ENCODE measurements at places on chromosomes 4 and X. TPM values are rescaled to one million over a fixed set of nuclear protein-coding genes. Genes with fewer than 3 reads are reported as not detected.

The NDNF gene
- total RNA-seq = 0.29 TPM

The S100G gene
- total RNA-seq = not detected

The ART3 gene
- not detected for total RNA-seq

The FOXR2 gene
- not detected for total RNA-seq

The ERAS gene
- not detected for total RNA-seq

The FAM193A gene
- 35.0 TPM for total RNA-seq

The HTN3 gene
- not detected for total RNA-seq

The RAP2C gene
- 36.1 TPM for total RNA-seq

The NUP62CL gene
- total RNA-seq = 1.3 TPM

The PCYT1B gene
- 0.20 TPM for total RNA-seq

The SERPINA7 gene
- not detected for total RNA-seq

The MEPE gene
- not detected for total RNA-seq

The PHKA1 gene
- total RNA-seq = 1.8 TPM

The TGIF2LX gene
- not detected for total RNA-seq

The NHSL2 gene
- 1.2 TPM for total RNA-seq

The CDKL5 gene
- 0.68 TPM for total RNA-seq

The MGARP gene
- total RNA-seq = not detected

The ELK1 gene
- 63.3 TPM for total RNA-seq

The FAM156A gene
- 22.2 TPM for total RNA-seq

The SCLT1 gene
- 34.5 TPM for total RNA-seq

The MAGEA1 gene
- total RNA-seq = not detected

The NPY2R gene
- not detected for total RNA-seq

The ZFP42 gene
- total RNA-seq = 0.12 TPM

Measured in T-helper 1 cell treated with Interleukin-12 subunit alpha and Interleukin-12 subunit beta and Interleukin-4 antibody, amounts not matched to agents 30 ng/mL and 1 ng/mL, for 36 hours (primary cell).